ENCODE measurements at places on chromosomes 1 and 21. TPM values are rescaled to one million over a fixed set of nuclear protein-coding genes. Genes with fewer than 3 reads are reported as not detected.
A peak's percentile ranks its signal among the peaks of the same experiment; 100 is the strongest.

DNA sequence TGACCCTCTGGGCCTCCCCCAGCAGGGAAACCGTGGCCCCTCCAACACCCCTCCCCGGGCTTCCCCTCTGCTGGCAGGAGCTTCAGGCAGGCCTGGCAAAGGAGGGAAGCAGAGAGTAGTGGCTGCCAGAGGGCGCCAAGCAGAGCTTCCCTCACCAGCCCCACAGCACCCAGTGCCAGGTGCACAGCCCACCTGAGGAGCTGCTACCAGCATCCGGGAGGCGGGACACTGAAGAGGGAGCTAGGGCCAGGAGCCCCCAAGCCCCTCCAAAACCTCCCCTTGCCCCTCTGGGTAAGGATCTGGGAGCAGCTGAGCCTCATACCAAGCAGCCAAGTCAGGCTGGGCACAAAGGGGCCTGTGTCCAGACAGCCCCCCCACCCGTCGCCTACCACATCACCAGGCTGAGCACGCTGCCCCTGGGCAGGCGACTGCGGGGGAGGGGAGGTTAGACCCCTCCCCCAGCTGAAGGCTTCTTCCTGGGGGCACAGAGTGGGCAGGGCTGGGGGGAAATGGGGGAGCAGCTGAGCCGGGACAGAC is 19.6 kb downstream of the CCDC24 start:
- no peak for DNase-seq

GRCh38 chr1:203048555-203049051 is 22.3 kb downstream of the PPFIA4 start:
- DNase-seq: no peak

RIMKLA gene
- total RNA-seq: 7.5 TPM

DNA sequence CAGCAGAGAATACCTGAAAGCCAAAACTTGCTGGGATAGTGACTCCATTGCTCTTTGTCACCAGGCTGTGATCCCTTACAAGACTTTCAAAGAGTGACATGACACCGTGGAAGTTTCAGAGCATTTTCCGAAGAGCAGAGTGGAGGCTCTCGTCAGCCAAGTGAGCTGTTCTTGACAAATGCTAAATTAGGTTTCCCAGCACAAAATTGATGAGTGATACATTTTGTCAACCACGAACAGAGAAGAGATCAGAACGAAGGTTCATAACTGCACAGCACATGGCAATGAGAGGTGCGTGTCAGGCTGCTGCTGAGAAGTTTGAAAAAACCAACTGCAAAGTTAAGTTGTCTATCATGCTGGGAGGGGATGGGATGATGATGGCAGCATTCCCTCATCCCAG is 184.4 kb upstream of the C1orf174 start:
- DNase-seq: no peak

DNA sequence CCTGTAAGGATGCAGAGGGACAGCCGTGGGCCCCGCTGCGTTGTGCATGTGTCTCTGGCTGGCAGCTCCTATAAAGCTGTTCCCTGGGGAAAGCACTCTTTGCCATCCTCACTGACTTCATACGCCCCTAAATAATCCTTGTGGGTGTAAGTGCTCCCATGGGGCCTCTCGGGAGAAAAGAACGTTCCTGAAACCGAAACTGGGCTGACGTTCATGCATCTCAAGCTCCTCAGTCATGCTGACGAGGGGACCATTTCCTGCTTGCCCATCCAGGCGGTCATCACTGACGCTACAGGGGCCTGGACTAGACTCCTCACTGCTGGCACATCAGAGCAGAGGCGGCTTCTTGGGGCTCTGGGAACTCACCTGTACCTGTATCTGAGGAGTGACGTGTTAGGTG is 73.1 kb upstream of the USP24 start:
- DNase-seq: no peak

KCNT2 gene
- total RNA-seq: 1.1 TPM

GRCh38 chr1:70265946-70266345 is 44.8 kb downstream of the SRSF11 start:
- DNase-seq: no peak

PTGFR gene
- total RNA-seq: 0.33 TPM

- no peak for DNase-seq
These were observed 27.1 kb downstream of the FAM20B start for GRCh38 chr1:179052776-179053175.

FCRLB gene
- total RNA-seq: 0.45 TPM

PTPRF gene
- 3.1 TPM for total RNA-seq

RXFP4 gene
- total RNA-seq: not detected

DNA sequence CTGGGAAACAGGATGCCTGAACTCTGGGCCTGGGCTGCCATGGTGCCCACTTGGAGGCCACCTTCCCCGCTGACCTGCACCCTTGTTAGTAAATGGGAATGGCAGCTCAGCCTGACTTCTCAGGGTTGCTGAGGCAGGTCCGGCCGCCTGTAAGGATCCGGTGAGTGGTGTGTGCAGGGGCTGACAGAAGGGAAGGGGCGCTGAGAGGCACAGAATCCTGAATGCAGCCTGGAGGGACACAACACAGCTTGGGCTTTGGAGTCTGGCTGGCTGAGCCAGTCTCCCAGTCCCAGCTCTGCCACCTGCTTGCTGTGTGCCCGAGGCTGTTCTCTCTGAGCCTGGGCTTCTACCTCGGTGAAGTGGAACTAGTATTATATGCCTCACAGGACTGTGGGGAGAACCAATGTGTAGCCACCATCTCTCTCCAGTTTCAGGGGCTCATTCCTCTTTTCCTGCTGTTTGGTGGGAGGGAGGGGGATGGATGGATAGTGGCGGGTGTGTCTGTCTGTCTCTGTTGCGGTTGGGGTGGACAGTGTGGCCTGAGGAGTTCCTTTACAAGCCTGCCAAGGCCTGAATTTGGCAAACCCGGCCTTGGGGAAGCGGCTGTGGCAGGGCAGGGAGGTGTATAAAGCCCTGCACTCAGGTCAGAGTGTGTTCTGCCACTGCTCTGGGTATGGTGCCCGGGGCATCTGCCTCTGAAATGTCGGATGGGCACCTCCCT is 18.0 kb downstream of the ADORA1 start:
- no peak for DNase-seq

DNA sequence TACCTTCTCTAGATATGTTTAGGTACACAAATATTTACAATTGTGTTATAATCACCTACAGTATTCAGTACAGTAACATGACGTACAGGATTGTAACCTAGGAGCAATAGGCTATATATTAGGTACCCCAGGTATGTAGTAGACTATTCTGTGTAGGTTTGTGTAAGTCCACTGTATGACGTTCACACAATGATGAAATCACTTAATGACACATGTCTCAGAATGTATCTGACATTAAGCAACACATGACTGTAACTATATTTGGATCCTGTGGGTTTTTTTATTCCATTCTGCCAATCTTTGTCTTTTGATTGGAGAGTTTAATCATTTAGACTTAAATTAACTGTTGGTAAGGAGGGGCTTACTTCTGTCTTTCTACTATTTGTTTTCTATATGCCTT is 52.1 kb downstream of the STYXL2 start:
- no peak for DNase-seq

AUNIP gene
- total RNA-seq: not detected

IQGAP3 gene
- total RNA-seq: 0.21 TPM

- DNase-seq: no peak
These were observed 1.2 kb upstream of the RWDD3 start for GRCh38 chr1:95232646-95233318.

- DNase-seq: no peak
These were observed 101.5 kb downstream of the LMX1A start for GRCh38 chr1:165254896-165255625.

DNA sequence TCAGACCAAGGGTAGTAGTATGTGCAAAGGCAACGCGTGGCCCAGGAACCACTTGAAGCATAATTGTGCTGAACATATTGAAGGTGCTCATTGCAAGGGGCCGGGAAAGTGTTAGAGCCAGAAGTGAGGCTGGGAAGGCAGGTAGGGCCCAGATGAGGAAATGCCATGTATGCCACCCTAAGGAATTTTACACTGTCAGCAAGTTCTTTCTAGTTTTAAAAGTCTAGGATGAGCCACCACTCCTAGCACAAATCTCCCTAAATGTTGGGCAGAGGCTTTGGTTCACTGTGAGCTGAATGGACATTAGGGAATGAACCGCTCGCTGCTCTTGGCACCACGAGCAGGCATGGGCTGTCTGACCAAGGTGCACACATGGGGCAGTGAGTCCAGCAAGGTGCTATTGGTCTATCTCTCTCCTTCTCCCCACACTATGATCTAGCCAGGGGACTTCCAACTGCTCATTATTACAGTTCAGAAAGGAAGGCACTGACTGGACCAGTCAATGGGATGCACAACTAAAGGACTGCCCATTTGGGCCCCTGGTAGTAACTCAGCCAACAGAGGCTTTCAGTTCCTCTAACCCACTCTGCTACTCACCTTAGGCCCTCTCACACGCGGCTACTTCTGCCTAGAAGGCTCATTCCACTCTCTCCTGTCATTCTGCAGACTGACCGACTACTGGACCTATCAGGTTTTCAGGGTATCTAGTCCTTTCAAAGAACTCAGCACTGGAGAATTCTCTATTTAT is 2.0 kb downstream of the KANK4 start:
- no peak for DNase-seq

DNA sequence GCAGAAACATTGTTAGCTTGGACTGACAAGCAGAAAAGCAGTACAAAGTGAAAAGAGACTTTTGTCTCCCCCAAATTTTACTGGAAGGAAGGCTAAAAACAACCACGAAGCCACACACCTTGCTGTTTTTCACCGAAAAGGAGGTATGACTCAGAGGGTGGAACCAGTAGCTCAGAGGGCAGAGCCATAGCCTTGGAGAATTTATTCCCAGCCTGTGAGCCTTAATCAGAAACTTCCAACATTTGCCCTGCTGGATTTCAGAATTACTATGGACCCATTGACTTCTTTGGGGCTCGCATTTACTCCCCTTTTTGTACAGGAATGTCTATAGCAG is 32.0 kb downstream of the RPS6KC1 start:
- DNase-seq: no peak

- DNase-seq: peak; percentile 34
These were observed 20.0 kb downstream of the PHLDA3 start for GRCh38 chr1:201448990-201449389.

DHCR24 gene
- 12.6 TPM for total RNA-seq

DNA sequence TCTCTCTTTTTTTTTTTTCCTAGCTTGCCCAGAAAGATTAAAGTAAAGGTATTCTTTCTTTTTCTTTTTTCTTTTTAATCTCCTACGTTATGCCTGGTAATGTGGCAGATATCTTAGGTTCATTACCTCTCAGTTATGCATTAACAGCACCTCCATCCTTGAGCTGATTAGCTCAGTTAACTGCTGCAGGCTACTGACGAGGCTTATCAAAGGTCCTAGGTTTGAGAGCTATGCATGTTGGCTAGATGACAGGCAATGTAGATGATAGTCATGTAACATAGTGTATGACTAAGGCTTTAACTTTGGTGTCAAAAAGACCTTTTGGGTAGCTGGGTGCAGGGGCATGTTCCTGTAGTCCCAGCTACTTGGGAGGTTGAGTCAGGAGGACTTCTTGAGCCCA is 53.7 kb upstream of the CACYBP start:
- DNase-seq: no peak

DNA sequence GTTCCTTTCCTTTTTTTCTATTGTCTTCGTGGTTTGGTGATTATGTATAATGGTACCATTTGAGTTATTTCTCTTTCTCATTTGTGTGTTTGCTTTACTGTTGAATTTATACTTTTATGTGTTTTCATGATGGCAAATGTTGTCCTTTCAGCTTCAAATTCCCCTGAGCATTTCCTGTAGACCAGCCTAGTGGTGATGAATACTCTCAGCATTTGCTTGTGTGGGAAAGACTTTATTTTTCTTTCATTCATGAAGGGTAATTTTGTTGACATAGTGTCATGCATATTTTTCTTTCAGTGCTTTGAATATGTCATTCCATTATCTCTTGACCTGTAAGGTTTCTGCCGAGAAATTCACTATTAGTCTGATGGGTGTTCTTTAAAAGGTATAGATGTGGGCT is 166.6 kb upstream of the GORAB start:
- DNase-seq: no peak

DNA sequence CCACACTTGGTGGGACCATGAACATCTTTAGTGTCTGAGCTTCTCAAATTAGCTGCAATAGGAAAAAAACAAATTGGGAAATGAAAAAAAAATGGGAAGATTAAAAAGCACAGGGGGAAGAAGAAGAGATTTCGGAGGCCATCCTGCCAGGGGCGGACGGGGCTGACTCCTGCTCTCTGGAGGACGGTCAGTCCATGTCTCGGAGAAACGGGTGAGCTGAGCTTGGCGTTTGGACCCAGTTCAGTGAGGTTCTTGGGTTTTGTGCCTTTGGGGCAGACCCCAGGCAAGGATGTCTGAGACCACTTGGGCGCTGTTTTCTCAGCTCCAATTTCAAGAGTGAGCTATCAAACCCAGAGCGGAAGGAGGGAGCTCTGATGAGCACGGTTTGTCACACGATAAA is 123.9 kb downstream of the PRDM2 start:
- DNase-seq: no peak

DNA sequence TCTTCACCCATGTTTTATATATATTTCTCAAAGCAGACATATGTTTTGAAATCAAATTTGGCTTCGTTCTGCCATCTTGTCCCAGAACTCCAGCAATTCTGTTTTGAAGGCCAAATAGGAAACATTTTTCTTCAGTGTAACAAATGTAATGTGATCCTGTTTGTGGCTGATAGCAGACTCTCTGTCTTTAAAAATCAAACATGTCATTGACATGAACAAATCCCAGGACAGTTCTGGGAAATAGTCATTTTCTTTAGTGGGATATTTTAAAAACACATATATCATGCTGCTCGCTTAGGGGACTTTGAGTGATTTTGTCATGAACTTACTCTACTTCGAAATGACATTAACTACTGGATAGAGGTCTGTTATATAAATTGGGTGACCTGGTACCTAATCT is 51.4 kb downstream of the HMCN1 start:
- no peak for DNase-seq

DENND4B gene
- total RNA-seq: 38.4 TPM

- no peak for DNase-seq
These were observed 1455.2 kb downstream of the AMY1C start for GRCh38 chr1:105204836-105205371.

DNA sequence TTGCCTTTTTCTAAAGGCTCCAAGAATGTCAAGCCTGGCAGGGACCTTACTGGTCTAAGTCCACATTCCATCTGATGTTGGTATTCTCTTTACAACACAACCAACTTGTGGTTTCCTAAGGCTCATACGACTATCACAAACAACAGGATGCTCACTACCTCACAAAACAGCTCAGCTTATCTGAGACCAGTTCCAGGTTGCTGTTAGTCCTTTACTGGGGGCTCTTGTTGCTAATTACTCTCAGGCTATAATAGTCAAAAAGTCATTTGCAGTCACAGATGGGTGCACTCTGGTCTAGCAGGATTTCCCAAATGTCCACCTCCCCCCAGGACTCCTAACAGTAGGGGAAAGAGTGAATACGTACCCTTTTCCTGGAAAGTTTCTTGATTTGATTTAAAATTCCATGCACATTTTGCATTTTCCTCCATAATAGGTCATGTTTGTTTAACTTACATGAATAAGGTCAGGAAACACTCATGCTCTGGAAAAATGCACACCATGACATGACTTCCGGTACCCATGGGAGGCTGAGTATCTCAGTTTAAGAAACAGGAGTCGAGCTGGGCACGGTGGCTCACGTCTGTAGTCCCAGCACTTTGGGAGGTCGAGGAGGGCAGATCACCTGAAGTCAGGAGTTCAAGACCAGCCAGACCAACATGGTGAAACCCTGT is 16.0 kb downstream of the LCK start:
- DNase-seq: no peak

ETV3L gene
- total RNA-seq: not detected
